ENCODE measurements at places on chromosomes 16 and 17.

DNA sequence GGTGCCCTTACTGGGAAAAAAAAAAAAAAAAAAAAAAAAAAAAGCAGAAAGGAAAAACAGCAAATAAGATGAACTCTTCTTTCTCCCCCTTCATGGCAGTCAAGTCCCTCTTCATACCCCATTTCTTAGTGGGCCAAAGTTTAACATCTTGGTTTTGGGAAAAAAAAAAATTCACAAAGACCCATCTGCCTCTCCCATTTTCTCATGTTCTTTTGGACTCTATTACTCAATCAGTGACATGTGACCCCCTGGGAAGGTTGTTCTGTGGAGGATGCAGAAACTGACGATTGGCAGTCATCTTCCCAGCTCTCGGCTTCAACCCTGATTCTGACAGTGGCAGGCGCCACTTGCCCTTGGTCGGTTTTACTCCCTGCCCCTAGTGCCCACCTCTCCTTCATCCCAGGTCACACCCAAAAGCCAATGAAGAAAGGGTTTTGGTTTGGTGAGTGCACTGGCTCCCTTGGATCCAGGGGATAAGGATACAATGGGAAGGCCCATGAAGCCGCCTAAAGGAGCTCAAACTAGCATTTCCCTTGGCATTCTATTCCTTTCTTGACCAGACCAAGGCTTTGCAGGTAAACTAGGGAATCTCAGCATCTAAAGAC is 60.7 kb upstream of the TBX2 start:
- DNase-seq: no peak

DNA sequence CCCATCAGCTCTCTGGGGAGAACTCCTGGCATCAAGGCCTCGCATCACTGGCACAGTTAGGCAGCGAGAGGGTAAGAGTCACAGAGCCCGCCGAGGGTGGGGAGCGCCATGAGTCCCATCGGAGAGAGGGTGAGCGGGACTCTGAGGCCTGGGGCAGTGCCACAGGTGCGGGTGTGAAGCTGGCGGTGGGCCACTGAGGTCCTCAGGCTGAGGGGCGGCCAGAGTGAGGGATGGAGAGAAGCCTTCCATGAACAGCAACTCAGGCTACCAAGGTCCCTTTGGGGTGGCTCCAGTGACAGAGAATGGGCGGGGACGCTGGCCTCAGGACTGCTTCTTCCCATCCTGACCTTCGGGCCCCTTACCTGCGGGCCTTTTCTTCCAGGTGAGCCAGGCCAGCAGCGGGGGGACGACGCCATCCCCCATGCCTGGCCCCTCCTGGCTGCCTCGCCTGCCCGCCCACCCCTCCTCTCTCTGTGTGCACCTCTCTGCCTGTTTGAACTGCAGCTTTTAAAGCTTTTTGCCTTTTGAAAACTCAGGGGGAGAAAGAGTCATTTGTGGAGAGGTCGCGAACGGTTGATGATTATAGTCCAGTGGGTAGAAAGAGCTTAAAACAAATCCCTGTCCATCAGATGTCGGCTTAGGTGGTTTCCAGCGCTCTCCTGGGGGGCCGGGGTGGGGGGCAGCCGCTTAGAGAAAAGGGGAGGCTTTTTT is 149.3 kb upstream of the GSE1 start:
- no peak for DNase-seq

GRCh38 chr16:51225878-51226277 is 74.8 kb upstream of the SALL1 start:
- no peak for DNase-seq

DNA sequence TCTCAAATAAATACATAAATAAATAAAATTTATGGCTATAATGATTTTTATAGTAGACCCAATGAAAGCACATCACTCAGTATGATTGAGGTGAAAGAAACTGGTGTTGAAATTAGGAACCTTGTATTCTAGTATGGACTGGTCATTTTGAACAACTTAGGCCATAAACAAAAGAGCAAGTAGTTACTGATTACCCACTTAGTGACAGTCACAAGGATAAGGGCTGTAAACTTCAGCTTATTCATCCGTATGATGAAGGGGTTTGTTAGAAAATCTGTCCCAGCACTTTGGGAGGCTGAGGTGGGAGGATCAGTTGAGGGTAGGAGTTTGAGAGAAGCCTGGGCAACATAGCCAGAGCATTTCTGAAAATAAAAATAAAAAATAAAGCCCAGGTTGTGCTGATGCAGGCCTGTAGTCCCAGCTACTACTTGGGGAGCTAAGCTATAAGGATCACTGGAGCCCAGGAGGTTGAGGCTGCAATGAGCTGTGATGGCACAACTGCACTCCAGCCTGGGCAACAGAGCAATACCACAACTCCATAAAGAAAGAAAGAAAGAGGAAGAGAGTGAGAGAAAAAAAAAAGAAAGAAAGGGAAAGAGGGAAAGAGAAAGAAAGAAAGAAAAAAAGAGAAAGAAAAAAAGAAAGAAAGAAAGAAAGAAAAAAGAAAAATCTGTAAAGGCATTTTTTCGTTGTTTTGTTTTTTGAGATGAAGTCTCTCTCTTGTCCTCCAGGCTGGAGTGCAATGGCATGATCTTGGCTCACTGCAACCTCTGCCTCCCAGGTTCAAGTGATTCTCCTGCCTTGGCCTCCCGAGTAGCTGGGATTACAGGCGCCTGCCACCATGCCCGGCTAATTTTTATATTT is 4.2 kb upstream of the SPAG9 start:
- no peak for DNase-seq

- no peak for DNase-seq
Measured at GRCh38 chr17:16878606-16879005, 93.3 kb downstream of the TNFRSF13B start.

GRCh38 chr16:67647111-67647651 is 2.2 kb downstream of the CARMIL2 start:
- no peak for DNase-seq

DNA sequence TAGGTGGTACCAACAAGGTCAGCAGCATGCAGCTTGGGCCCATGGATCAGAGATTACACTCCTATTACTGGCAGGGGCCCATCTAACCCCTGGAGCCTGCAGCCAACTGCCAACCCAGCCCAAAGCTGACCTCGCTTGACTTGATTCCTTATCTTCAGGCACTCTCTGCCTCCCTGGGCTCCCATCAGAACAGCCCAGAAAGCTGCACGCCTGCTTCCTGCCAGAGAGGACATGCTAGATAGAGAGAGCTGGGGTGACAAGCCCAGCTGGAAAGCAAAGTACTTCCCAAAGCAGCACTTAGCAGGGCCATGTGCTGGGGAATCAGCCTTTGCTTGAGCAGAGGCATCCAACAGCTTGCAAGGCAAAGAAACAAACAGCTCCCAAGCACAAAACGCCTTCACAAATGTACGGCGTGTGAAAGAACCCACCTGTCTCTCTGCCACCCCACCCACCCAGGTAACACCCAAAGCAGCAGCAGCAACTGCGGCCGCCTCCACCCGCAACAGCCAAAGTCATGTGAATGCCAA is 74.2 kb upstream of the NLK start:
- no peak for DNase-seq

DNA sequence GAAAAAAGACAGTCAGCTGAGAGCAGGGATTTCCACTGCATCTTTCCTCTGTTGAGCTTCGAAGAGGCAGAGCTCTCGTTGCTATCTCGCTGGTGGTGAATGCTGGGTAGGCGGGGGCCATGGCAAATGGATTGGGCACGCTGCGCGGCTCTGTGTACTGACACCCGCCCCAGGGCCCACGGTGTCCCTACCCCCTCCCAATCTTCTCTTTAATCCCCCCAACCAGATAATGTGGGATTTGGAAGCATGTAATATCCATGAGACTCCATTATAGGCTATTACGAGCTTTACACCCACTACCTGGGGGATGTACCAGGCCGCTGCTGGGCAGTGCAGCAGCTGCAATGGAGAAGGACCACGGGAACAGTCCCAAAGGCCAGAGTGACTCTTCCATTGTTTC is 8.3 kb downstream of the PIPOX start:
- no peak for DNase-seq

DNA sequence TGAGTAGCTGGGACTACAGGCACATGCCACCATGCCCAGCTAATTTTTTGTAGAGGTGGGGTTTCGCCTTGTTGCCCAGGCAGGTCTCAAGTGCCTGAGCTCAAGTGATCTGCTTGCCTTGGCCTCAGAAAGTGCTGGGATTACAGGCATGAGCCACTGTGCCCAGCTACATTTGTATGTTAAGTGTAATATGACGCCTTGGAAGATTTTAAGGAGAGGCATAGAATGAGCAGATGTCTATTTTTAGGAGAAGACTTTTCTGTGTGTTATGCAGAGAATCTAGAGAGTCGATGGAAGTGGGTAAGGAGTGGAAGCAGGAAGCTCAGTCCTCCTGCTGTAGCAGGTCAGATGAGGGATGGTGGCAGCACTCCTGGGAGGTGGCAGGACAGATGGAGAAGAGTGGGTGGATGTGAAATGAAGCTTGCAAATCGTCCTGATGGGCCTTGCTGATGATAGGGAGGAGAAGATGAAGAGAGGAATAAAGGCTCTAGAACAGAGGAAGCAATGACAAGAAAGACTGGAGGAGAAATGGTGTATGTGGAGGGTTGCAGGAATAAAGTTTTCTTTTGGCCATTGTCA is 125.3 kb downstream of the SHISA6 start:
- no peak for DNase-seq

DNA sequence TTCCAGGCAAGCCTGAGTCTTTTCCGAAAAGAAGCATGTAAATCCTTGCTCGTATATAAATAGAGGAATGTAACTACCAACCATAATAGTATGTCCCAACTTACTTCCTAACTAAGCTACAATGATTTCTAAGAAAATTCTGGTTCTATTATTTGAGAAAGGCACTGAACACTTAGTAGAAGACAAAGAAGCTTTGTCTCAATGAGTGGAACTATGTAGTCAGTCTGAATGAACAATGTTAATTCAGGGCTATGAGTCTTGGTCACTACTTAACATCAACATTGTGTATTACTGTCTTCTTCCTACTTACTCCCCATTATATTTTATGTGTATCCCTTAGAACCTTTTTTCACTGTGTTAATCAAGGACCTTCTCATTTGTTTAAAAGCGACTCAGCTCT is 206.0 kb downstream of the CYB561 start:
- no peak for DNase-seq

GRCh38 chr17:75828076-75828400 is 16.2 kb downstream of the UNC13D start:
- DNase-seq: no peak

DNA sequence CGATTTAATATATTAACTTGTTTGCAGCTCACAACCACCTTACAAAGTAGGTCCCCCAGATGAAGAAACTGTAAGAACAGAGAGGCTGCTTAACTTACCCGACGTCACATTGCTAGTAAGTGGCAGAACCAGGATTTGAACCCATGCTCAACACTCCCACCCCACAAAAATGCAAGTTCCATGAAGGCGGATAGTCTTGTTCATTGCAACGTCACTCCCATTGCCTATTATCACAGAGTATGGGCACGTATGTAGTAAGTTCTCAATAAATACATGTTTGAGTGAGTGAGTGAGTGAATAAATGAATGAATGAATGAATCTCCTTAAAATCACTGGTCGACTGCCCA is 1.1 kb downstream of the USP31 start:
- no peak for DNase-seq

DNA sequence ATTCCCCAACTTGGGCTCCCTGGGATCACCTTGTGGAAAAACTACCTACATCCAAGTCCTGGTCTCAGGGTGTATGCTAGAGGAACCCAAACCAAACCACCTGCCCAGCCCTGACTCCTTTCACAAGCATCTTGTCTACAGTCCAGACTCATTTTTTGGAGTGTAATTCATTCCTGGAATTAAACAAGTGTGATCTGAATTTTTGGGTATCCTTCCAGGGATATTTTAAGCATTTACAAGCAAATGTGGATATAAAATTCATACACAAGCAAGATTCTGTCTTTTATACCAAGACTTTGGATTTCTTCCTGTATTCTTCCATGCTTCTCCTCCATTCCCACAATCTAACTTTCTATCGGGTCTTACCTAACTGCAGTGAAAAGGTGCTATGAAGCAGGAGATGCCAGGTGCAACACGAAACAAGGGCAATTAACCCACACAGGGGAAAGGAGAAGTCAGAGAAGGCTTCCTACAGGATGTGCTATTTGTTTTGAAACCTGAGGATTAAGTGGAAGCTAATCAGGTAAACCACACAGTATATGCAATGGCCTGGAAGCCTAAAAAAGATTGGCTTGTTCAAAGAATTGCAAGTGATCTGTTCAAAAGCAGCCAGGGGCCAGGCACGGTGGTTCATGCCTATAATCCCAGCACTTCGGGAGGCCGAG is 417.2 kb upstream of the C16orf82 start:
- DNase-seq: no peak

GRCh38 chr17:27327871-27328270 is 34.0 kb downstream of the WSB1 start:
- no peak for DNase-seq

- DNase-seq: no peak
Measured at GRCh38 chr16:73000020-73000906, 47.7 kb downstream of the ZFHX3 start.

DNA sequence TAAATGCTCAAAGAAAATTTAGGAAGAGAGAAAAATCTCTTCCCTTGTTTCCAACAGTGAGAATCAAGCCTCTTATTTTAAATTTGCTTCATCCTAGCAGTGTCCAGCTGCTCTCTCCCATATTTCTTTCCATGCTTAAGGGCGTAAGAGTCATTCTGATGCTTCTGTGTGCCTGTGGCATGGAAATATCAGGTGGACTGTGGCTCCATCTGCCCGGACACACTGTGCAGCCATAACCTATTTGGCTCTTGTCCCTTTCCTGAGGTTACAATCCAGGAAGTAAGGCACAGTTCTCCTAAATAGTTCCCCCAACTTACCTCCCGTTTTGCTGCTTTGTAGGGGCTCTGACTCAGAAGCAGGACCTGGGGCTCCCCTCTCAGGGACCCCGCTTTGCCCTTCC is 6.3 kb upstream of the KRT222 start:
- DNase-seq: no peak

DNA sequence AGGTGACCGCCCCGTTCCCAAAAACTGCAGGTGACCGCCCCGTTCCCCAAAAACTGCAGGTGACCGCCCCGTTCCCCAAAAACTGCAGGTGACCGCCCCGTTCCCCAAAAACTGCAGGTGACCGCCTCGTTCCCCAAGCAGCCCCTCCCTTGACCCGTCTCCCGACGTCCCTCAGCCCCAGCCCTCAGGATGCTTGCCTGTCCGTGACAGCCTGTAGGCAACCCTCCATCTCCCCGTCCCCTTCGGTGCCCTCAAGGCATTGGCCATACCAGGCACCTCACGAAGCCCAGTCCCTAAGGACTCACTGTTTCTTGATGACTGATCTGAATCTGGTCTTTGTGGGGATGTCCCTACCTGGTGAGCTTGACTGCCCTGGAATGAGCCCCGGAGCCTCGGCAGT is 25.1 kb downstream of the SGSM2 start:
- no peak for DNase-seq

DNA sequence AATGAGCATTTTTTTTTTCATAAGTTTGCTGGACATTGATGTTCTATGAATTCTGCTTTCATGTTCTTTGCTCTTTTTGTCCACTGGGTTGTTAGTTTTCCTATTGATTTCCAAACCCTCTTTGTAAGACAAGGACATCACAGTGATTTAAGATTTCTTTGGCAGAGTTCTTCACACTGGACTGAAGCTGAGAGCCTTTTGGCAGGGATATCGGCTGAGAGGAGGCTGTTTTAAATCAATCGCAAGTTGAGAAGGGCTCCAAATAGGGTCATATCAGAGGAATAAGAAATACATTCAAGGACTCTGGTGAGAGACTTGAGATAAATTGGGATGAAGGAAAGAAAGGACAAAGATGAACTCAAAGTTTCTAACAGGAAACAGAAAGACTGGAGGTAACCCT is 165.8 kb upstream of the AXIN2 start:
- DNase-seq: no peak

GRCh38 chr17:21388066-21388465 is 11.9 kb downstream of the KCNJ12 start:
- DNase-seq: no peak
